ENCODE measurements at places on chromosomes 2 and 18.

GRCh38 chr2:46259777-46260168 lies 37.4 kb upstream of the EPAS1 start:
- DNase-seq = no peak

- no peak for DNase-seq
These were observed 79.7 kb downstream of the PRKCE start for GRCh38 chr2:45731141-45731540.

DNA sequence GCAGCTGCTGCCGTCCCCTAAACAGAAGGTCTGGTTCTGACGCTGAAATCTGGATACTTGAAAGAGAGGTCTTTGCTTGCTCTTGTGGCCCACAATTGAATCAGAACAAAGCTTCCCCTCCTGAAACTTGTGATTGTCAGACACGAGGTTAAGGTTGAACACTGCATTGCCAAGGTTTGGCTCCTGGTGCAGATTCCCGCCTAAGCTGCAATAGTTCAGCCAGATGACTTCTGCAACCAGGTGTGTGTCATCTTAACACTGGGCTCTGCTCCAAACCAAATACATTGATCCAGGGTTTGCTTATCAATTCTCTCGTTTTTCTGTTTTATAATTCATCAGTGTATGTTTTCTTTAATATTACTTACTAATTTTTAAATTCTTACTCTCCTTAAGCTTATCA lies 14.6 kb downstream of the GKN1 start:
- DNase-seq = no peak

DNA sequence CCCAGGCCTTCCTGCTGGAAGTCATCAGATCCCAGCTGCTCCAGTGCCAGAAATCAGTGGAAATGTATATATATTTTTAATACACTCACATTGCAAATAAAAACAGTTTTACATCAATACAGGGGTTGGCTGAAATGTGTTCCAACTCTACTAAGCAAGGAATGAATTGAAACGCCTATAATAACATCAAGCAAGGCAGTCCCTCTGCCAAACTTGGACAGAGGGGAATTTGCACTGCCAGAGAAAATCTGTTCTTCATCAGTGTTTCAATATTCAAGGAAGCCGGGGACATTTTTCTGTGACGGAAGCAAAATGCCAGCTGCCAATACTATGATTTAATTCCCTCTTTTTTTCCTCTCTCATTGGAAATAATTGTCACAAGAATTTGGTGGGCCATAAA lies 335.3 kb downstream of the TNS1 start:
- DNase-seq = no peak

- DNase-seq = peak; percentile 27
These were observed 79.0 kb downstream of the TTC21B start for GRCh38 chr2:165874445-165875039.

GRCh38 chr18:48408111-48408726 lies 964 bp downstream of the ZBTB7C start:
- DNase-seq = no peak

- DNase-seq = no peak
These were observed 91.0 kb upstream of the CCBE1 start for GRCh38 chr18:59787998-59788790.

DNA sequence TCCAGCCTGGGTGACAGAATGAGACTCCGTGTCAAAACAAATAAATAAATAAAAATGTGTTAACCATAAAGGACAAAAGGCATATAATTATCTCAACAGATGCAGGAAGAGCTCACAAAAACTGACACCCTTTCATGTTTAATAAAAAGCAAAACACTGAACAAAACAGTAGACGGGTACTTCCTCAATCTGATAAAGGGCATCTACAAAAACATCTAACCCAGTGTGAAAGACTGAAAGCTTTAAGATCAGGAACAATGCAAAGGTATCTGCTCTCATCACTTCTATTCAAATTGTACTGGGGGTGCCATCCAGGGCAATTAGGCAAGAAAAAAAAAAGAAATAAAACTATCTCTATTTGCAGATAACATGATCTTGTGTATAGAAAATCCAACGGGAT lies 11.7 kb upstream of the NCL start:
- DNase-seq = no peak

GRCh38 chr18:45642238-45642637 lies 27.0 kb downstream of the SLC14A2 start:
- DNase-seq = no peak

GRCh38 chr2:40315683-40316082 lies 136.2 kb downstream of the SLC8A1 start:
- DNase-seq = no peak

DNA sequence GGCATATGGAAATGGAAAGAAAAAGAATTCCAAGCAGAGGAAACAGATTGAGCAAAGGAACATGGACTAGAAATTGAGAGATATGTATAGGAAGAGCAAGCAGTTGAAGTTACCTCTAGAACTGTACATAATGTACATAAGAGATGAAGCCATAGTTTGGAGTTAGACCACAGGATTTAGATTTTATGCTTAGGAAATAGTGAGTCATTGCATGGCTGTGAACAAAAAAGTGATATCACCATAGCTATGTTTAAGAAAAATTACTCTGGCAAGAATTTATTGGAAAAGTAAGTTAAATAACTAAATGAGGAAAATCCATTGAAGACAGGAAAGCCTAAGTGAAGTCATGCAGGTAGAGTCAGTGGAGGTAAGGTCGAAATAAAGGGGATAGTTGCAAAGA lies 99.4 kb upstream of the GALNT5 start:
- DNase-seq = no peak

- DNase-seq = no peak
These were observed 328.5 kb upstream of the DSEL start for GRCh38 chr18:67845035-67845434.

DNA sequence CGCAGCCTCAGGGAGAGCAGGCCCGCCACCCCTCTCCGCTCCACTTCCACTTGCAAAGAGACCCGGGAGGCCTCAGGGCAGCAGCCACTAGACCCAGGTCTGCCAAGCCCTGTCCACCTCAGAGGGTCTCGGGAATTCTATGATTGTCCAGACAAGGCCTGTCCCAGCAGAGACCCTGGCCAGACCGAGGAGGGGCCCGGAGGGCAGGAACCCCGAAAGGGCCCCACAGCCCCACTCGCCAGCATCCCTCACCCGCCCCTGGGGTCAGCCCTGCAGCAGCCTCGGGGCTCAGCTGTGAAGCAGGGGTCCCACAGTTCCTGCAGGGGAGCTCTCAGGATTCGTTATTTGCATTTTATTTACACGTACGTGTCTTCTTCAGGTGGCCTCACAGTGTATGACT lies 269.5 kb downstream of the EIPR1 start:
- no peak for DNase-seq

- peak; percentile 5 for DNase-seq
These were observed 1.6 kb downstream of the DSC2 start for GRCh38 chr18:31100436-31101182.

DNA sequence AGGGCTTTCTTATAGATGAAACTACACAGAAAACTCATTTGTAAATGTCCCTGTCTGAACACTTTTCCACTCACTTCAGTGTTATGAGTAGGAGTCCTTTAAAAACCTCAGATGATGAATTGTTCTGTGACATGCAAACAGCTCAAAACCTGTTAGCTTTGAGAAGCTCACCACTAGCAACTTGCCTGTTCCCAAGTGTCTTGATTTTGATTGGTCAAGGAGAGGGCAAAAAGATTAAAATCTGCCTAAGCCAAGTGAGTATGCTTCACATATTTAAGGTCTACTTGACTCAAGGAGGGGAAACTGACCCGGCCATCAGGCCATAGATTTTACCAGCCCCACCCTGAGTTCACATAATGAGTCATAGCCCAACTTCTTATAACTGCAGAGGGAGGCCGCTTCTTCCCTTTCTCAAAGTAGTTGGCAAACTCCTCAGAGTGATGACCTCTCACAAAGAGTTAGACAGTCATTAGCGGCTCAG lies 45.2 kb upstream of the MEIS1 start:
- DNase-seq = no peak

DNA sequence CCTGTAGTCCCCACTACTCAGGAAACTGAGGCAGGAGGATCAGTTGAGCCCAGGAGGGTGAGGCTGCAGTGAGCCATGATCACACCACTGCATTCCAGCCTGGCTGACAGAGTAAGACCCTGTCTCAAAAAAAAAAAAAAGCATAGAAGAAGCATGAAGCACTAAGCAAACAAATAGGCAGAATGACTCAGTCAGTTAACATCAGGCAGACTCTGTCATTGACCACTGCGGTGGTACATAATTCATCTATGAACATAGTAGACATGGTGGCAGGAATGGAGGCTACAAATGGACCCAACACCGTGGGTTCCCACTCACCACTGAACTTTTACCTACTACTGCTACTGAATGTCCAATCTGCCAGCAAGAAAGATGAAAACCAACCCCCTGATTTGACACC lies 7.6 kb upstream of the ASXL2 start:
- no peak for DNase-seq

DNA sequence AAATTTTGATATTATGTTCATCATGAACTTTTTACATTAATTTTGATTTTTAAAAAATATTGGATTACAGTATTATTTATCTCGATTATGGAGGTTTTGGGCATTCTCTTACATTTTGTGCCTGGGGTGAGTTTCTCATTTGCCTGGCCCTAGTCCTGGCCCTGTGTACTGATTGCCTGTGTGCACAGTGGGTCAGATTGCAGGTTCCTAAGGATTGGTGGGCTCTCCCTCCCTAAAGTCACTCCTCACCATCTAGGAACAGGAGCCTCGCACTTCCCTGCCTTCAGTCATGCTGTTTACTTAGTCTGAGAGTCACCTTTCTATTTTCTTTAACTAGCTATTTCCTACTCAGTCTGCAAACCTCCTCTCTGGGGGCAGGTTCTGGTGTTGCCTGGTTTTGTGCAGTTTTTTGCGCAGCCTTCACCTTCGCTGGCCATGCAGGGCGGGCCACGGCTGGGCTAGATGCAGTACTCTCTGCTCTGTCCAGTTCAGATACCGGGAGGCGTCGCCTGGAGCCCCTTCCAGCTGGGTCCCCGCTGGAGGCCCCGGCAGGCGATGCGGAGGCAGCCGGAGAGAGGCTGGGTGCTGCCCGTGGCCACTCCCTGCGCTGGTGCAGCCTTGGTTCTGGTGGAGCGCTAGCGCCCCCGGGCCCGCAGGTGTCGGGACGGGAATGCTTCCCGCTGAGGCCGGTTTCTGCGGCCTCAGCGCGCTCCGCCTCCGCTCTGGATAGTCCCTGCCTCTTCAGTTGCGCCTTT lies 23.3 kb upstream of the MC5R start:
- DNase-seq = peak; percentile 65

DNA sequence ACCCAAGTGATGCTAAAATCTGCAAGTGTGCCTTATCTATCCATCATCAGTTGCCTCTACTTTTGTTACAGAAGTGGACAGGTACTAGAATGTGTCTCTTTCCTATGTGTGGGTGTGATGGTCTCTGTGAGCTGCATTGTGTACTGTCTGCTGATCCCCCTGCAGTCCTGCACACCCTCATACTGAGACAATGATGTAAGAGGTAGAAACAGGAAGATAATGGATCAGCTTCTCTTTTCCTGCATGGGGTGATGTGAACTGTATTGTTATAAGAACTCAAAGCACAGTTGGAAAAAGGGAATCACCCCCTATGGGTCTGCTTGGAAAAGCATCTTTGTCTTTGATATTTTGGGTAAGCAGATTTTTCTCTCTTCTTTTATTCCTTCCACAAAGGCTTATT lies 537.6 kb upstream of the CDH2 start:
- DNase-seq = no peak

- DNase-seq = no peak
These were observed 100.1 kb downstream of the CTNNA2 start for GRCh38 chr2:79612999-79613398.

- DNase-seq = no peak
These were observed 125.7 kb upstream of the LMAN1 start for GRCh38 chr18:59484561-59485328.

DNA sequence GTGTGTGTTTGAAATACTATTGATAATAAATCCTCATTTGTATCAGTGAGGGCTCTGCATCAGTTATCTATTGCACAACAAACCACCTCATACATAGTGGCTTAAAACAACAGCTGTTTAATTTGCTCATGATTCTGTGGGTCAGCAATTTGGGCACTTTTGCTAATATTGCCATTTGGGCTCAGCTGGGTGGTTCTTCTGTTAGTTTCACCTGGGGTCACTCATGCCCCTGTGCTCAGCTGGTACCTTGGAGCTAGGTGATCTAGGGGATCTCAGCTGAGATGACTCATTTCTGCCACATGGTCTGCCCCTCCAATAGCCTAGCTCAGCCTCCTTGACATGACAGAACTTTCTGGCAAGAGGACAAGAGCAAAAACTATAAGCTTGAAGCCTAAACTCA lies 126.3 kb downstream of the LYPD6B start:
- DNase-seq = no peak

DNA sequence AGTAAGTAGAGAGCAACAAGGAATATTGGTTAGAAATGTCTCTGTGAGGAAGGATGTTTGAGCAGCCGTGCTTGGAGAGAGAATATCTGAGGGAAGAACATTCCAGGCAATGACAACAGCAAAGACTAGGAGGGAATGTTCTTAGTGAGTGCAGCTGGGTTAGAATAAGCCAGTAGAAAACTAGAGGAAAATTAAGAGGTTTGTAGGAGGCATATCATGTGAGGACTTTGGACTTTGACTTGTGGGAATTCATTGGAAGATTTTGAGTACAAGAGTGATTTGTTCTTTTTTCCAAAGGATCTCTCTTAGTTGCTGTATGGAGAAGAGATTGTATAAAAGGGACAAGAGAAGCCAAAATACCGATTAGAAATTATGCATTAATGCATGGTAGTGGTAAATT lies 47.2 kb downstream of the PPM1B start:
- no peak for DNase-seq

Data from prostate gland (tissue), 2 donors.